ENCODE measurements at places on chromosomes 3 and 15.

DNA sequence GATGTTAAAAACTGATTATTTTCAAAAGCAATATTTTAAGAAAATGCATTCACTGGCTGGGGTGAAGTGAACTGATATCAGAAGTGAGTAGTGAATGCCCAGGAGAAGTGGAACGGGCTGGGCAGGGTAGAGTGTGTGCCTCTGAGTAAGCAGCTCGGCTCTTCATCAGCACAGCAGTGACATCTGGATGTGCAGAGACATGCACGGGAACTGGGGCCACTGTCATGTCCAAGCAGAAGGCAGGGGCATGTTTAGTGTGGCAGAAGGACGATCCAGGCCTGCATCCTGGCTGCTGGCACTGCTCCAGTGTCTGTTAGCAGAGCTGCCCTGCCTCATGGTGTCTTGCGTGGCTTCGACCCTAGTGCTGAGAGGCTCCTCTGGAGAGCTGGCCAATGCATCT is 305.6 kb upstream of the LRRFIP2 start:
- no peak for DNase-seq

DNA sequence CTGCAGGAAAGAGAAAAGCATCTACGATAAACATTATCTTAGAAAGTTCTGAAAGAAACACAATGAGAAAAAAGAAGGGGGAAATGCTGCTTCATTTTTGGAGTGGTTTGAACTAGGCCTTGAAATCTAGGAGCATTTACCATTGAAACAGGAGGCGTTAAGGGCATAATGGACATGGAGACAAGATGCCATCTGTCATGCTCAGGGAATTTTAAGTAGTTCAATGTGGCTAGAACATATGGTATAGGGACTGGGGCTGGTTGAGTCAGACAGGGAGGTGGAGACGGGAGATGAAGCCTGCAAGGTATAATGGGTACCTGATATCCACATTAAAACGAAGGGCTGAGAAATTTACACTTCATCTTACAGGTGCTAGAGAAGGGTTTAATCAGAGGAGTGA is 10.4 kb upstream of the PLAAT1 start:
- no peak for DNase-seq

- no peak for DNase-seq
These were observed 142.7 kb downstream of the NSMCE3 start for GRCh38 chr15:29126821-29127461.

GRCh38 chr3:14549256-14549919 is 9.2 kb upstream of the GRIP2 start:
- no peak for DNase-seq

GRCh38 chr3:1010228-1010627 is 82.6 kb upstream of the CNTN6 start:
- no peak for DNase-seq

DNA sequence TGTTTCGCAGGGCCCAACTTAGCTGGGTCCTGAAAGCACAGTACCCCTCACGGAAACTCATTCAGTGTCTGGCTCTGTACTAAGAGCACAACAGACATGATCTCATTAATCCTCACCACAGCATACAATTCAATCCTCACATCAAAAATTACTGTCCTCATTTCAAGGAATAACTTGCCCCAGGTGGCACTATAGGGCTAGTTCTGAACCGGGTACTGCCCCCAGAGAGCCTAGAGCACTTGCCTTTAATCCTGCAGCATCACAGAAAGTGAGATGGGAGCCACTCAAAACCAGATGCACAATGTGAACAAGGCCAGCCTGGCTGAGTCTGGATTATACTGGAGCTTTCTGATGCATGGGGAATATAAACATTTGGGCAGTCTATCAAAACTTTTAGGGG is 122.6 kb downstream of the OSBPL10 start:
- DNase-seq = no peak

DNA sequence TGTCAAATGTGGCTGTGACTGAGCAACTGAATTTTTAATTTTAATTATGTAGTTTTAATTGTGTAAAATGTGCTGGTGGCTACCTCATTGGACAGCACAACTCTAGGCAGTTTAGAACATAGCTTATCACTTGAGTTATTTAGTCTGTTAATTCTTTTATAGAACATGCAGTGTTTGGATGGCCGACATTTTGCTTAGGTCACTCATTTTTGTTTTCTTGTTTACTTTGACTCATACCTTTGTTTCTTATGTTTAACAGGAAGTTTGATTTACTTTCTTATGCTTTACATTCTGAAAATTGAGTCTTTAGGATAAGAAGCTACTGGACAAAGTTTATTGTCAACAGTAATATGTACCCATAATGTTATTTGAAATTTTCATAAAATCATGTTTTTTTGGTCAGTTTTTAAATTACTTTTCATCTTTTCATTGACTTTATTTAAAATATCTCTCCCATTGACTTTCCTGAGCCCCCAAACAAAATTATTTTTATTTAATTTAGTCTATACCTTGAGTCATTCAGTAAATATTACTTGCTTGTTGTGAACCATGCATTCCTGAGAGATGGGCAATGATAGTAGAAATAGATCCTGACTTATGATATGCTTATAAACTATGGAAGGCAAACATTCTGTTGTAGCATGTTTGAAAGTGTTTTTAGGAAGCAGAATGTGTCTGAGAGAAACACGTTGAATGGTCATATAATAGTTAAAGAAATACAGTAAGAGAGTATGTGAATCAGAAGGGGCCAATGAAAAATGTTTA is 60.6 kb downstream of the TCF12 start:
- no peak for DNase-seq

DNA sequence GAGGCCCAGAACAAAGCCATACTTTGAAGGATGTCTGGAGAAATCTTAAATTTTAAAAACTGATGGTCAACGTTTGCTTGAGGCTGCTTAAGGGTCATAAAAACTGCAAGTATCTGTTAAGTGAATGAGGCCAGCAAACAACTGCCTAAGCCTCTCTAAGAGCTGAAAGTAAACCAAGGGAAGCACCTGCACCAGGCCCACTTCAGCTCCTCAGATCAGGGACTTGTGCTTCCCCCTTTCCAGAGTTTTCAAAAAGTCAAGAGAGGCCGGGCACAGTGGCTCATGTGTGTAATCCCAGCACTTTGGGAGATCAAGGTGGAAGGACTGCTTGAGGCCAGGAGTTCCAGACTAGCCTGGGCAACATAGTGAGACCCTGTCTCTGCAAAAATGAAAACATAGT is 9.1 kb downstream of the FBXL22 start:
- no peak for DNase-seq

DNA sequence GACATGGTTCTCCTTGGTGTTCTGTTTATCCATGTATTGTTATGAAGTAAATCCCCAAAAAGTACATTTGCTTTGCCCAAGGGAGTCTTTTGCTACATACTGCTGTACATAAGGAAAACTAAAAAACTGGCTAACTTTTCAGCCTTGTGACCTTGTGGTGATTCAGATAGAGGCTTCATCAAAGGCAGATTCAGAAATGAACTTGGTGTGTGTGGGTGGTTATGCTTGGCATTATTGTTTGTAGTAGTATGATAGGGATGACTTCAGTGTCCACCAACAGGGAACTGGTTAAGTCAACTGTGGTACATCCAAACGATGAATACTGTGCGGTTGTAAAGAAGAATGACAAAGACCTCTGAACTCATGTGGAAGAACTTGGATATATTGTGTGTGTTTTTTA is 75.6 kb upstream of the CHRNB4 start:
- DNase-seq = no peak

- DNase-seq = no peak
These were observed 10.9 kb upstream of the NCKIPSD start for GRCh38 chr3:48696601-48697000.

- DNase-seq = no peak
These were observed 139.0 kb downstream of the CTNNB1 start for GRCh38 chr3:41338276-41338675.

DNA sequence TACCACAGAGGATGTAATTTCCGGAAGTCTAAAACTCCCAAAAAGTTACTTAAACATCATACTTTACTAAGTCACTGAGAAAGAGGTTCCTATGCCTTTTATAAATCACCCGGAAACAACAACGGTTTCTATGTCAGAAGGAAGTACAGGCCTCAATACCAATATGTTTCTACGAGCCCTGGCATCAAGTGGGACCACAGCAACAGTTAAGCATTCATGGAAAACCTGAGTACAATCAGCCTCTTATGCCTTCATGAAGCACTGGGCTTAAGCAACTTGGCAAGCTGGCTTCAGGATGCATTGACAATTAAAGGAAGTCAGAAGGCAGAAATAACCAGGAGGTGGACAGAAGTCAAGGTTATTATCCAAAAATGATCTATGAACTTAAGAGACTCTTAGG is 19.1 kb upstream of the B3GNT5 start:
- DNase-seq = no peak

DNA sequence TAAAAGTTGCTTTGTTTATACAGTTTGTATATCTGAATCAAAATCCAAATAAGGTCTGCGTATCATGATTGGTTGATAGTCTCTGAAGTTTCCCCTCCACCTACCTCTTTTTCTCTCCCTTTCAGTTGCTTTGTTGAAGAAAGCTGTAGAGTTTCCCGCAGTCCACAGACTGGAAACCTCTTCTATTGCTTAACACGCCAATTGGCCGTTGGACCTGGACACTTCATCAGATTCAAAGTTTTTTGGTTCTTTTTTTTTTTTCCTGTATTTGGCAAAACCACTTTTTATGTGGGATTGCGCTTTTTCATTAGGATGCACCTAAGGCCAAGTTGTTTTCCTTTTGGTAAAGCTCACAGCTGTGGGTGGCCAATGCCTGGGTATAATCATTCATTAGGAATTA is 14.5 kb upstream of the TM4SF1 start:
- DNase-seq = no peak

GRCh38 chr3:37645517-37646380 is 215.9 kb upstream of the CTDSPL start:
- DNase-seq = no peak

- DNase-seq = no peak
These were observed 85.4 kb downstream of the ZNF385D start for GRCh38 chr3:21665444-21666100.

GRCh38 chr3:12875857-12876836 is 34.8 kb upstream of the RPL32 start:
- DNase-seq = no peak

DNA sequence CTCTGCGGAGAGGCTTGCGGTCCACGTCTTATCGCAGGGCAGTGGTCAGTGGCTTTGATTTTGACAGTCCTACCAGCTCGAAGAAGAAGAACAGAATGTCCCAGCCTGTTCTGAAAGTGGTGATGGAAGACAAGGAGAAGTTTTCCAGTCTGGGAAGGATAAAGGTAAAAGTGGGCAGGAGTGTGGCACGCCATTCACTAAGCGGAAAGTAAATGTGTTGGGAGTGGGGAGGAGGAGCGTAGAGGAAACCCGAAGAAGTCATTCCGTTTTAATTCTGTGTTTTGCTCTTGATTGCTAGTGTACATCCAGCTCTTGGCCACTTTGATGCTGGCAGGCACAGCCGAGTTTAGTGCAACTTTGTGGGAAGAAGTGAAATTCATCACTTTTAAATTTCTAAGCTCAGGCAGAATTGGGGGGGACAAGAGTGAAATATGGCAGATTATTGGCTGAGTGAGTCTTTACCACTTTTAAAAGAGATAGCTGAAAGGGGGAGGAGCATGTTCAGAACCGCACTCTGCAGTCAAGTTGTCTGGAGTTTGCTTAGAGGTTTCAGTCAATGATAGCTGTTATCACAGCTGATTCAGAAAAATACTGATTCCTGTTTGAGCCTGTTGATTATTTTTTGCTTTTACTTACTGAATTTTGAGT is 1.8 kb downstream of the ARHGEF26 start:
- no peak for DNase-seq

DNA sequence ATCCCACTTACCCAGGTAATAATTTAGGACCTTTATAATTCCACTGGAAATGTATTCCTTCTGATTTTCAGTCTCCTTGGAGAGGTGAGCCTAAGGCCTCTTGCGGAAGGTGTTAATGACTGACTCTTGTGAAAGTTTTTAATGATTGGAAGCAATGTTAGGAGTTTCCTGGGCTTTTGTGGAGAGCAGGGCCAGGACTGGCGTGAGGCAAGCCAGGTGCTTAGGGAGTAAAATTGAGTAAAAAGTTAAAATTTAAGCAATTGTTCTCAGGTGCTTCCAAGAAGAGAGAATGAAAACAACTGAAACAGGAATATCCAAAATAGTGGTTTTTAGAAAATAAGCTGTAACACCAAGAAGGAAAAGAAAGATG is 130.6 kb upstream of the TGFBR2 start:
- DNase-seq = no peak

DNA sequence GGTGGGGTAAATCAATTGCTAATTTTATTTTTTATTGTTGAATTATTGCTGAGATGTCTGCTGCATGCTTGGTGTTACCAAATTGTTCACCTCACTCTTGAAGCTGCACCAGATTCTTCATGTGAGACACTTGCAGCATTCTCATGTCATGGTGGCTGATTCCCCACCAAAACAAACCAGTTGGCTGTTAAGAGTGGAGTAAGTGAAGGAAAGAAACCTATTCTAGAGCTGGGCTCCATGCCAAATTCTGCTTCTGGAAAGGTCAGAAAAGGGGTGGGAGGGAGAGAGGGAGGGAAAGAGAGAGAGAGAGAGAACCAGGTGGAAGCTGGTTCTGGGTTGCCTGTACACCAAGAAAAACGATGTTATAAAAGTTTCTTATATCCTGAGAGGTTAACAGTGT is 317.5 kb upstream of the THRB start:
- no peak for DNase-seq

GRCh38 chr3:122989856-122990575 is 37.5 kb downstream of the SEMA5B start:
- no peak for DNase-seq

DNA sequence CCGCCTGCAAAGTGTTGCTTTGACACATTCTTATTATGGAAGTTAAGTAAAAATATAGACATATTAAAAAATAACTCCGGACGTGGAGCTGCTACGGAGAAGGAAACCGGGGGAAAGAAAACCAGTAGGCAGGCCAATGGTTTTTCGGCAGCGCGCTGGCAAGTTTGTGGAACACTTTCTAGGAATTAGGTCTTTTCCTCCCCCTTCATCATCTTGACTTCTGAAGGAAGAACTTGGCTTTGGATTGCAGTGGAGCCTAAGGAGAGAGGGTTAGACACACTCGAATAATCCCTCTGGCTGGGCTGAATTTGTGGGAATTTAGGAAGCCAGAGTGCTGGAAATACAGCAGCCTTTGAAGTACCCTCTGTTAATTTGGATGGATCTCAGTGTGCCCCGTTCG is 317 bp downstream of the ROBO2 start:
- no peak for DNase-seq

DNA sequence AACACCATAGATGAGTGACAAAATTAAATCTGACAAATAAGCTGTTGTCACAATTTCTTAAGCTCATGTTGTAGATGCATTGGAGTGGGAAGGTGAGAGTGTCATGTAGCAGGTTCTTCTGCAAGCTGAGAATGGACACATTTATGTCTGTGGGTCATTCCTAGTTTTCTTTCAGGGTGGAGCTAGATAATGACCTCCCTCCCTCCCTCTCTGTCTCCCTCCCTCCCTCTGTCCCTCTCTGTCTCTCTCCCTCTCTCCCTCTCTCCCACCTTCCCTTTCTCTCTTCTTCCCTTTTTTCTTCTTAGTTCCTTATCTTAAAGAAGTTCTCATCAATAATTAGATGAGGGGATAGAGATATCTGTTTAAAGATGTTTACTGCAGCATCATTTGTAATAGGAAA is 36.0 kb downstream of the PXYLP1 start:
- no peak for DNase-seq

All from fibroblast of skin of left biceps (primary cell).